ENCODE measurements at places on chromosomes 6 and 20.

DNA sequence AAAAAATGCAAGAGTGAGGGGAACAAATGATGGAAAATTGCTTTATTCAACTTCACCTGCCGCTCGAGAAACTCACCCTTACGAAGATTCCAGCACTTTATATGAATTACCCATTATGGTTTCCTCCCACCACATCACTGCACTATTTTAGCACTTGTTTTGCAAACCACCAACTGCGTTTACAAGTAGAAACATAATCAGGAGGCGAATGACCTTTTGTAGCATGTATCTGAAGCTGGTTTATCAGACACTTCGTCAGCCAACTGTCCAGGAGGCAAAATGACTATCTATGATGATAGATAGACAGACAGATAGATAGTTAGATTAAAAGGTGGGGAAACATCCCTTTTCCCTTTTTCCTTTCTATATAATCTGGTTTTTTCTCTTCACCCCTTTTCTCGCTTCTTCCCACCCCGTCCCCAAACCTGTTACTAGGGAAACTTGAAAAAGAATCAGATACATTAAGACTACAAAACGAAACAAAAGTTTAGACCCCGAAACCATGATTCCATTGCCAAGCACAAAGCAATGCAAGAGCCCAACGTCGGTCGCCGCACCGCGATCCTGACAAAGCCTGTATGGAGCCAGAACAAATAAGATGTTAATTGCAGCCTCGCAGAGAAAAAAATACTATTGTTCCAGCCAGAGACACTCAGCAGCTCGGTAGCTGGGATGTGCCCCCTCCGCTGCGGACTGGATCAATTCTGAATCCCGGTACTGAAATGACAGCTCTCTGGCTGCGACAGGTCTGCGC, 933 bp upstream of the ADGRB3 start:
- no peak for DNase-seq

DNA sequence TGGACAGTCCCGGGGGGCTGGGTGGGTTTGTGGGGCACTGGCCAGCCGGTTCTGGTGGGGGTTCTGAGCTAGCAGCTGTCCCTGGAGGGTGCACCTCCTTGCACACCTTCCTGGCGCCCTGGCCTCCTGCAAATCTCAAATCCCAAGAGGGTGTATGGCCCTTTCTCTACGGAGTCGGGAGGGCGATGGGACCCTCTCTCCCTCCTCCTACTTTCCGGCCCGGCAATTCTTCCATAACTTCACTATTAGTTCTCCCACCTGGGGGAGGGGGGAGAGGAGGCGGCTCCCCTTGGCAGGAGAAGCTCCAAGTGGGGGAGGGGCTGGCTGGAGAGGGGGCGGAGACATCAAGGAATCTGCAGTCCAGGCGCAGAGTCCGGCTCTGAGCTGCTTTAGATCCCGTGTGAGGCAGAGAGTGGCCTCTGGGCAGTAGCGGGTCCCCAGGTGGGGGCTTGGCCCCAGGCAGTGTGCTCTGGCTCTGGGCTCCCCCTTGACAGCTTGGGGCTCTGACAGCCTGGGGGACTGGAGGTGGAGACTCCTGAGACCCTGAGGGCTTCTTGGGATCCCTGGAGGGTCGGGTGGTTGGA, 1.4 kb upstream of the LAMA5 start:
- no peak for DNase-seq

DNA sequence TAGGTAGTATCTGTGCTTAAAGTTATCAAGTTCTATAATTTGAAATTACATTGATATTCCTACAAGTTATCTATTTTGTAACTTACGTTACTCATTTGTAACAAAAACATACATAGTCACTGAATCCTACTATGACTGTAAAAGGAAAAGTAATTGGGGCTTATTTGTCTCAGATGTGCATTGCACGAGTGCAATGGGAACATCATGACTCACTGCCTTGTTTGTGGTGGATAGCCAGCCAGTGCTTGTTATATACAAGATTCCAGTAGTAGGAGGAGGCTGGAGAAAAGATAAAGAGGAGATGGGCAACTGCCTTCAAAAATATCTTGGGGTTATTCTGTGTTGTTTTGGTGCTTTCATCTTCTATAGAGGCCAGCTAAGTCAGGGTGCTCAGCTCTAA, 164.1 kb downstream of the RNF144B start:
- no peak for DNase-seq

- DNase-seq: no peak
Observed at GRCh38 chr20:44886266-44886651, 754 bp downstream of the YWHAB start.

GRCh38 chr6:84150705-84151104, 76.7 kb downstream of the CEP162 start:
- no peak for DNase-seq

- DNase-seq: no peak
Observed at GRCh38 chr6:145903356-145904102, 60.6 kb downstream of the SHPRH start.

Data from NCI-H1048 (cell line).